Naive thymus-derived CD4-positive, alpha-beta T cell (primary cell): ENCODE measurements at places on chromosomes 1 and 21. TPM values are rescaled to one million over a fixed set of nuclear protein-coding genes. Genes with fewer than 3 reads are reported as not detected.

- DNase-seq: peak; percentile 71
Observed at GRCh38 chr1:22641906-22642636, 1.4 kb upstream of the C1QC start.

GRCh38 chr1:26862781-26863684, at the start of gene SFN:
TSS of gene SFN (plus strand) at chr1:26863149. CDS start at chr1:26863213, 64 bp downstream.
- no peak for DNase-seq

PRRX1 gene
- total RNA-seq: not detected

USH2A gene
- not detected for total RNA-seq

DNA sequence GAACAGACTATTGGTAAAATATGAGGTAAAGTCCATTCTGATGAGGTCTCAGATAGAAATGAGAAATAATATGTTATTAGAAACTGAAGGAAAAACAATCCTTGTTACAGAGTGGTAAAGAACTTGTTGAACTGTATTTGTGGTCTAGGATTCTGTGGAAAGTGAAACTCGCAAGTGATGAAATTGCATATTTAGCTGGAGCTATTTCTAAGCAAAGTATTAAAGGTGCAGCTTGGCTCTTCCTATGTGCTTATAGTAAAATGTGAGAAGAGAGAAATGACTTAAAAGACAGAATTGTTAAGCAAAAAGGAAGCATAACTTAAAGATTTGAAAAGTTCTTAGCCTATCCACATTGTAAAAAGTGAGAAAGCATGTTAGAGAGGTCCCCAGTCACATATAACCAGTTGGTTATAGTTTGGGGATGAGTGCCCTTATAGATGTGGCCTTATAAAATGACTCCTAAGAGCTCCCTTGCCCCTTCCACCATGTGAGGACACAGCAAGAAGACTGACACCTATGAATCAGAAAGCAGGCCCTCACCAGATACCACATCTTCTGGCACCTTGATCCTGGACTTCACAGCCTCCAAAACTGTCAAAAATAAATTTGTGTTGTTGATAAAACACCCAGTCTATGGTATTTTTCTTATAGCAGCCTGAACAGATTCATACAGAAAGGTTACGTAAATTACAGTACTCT, 24.8 kb downstream of the PHTF1 start:
- no peak for DNase-seq
